Stimulated activated CD8-positive, alpha-beta memory T cell treated with anti-CD3 and anti-CD28 coated beads, Interleukin-15, amount 100 ng/mL, for 24 hours (primary cell): ENCODE measurements at places on chromosomes 13 and 19.

DNA sequence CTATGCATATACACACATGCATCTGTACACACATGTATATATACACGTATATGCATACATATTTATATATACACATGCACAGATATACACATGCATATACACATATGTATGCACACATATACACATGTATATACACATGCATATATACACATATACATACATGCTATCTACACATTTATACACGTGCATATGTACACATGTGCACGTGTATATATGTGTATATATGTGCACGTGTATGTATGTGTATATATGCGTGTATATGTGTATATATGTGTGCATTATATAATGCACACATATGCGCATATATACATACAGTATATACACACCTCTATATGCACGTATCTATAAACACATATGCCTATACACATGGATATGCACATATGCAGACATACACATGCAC, 17.8 kb downstream of the ARHGEF7 start:
- DNase-seq = no peak

GRCh38 chr19:3404324-3405260, 38.2 kb downstream of the NFIC start:
- DNase-seq = no peak

DNA sequence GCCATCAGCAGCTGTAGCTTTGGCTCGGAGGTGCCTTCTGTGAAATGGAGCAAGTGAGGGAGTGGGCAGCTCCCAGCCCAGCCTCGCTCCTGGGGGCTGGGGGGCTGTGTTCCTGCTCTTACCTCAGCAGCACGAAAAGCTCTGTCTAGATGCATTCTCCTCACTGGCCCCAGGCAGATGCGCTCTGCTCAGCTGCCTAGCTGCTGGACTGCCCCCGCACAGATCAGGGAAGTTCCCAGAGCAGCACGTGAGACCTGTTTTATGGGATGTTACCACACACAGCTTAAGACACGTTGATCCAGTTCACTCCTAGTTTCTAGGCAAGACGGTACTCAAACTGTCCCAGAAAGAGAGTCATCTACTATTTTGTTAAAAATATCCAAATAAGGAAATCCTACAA, 13.6 kb downstream of the LCP1 start:
- DNase-seq = no peak

DNA sequence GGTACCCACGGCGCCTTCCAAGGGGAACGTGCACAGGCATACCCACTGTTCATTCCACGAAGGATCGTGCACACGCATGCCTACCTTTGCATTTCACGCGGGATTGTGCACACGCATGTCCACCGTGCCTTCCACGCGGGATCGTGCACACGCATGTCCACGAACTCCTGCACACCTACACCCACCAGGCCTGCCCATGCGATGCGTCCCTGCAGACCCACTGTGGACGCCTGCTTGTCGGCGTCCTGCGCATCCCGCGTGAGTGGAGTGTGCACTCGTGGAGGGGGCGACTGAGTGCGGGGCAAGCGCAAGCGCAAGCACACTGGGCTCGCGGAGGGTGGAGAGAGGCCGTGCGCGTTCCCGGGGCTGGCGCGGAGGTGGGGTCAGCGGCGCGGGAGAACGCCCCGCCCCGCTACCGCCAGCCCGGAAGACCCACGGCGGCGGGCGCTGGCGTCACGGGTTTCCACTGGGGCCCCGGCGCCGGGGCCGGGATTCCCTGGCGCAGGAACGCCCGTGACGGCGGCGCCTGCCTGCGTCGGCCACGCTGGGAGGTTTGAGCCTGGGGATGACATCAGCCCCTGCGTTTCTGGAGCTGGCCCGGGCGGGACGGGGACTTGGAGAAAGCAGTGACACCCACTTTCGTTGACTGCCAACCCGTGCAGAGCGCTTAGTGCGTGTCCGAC, 18.7 kb downstream of the GADD45B start:
- no peak for DNase-seq

DNA sequence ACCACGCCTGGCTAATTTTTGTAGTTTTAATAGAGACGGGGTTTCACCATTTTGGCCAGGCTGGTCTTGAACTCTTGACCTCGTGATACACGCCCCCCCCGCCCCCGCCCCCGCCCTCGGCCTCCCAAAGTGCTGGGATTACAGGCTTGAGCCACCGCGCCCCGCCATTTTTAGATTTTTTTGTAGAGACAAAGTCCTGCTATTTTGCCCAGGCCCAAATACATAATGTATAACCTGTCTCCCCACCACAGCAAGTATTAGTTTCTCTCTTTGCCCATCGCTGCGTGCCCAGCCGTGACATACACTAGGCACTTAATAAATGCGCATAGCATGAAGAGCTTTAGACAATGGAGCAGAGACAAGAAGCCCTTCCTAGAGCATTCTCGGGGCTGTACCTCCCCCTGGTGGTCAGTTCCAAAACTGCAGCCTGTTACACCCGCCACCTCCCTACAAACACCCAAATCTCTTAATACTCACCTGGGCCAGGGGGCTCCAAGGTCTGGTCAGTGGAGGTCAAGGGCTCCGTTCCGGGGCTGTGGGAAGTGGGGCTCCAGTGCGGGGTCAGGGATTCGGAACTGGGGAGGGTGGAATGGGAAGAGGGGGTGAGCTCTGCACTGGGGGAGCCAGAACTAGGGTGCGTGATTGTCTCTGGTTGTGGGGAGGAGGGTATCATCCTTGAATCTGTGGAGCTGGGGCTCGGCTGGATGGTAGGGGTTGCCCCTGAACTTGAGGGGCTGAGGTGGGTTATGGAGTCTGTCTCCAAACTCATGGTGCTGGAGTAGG, 22.5 kb downstream of the IQCN start:
- DNase-seq = peak; percentile 72

- peak; percentile 40 for DNase-seq
Measured at GRCh38 chr19:44657211-44657921, 13.7 kb downstream of the PVR start.

DNA sequence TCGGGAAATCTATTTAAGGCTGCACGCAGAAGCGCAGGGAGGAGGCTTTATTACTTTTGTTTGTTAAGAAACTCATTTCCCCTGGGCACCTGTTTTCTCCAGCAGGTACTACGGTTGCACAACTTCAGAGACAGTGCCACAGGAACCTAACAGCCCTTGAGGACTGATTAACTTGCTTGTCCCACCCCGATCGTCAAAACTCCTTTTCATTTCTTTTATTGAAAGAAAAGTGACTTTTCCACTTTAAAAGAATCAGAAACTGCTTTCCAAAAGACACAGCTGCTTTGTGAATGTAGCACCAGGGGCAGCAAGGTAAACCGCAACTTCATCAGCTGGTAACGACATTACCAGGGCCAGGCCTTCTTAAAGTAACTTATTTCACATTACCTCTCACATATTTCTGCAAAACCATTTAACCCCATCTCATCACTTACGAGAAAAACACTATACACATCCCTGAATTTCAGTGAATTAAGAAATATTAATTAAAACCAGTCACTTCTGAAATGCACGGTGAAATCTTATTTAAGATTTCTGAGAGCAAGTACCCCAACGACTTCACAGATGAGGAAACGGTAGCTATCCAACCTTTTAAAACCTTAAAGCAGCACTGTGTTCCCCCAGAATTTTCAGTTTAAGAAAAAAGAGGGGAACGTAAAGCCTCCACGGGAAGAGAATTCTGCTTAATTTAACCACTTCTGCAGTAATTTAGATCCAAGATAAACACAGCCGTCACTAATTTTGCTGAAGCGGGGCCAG, 1.4 kb downstream of the ANKRD10 start:
- DNase-seq = no peak

- no peak for DNase-seq
Measured at GRCh38 chr13:108629181-108629752, at the start of gene MYO16. Gene MYO16, plus strand, starts transcription at chr13:108629611. Its CDS starts 234 bp downstream, at chr13:108629845.

GRCh38 chr19:43362179-43362578, 8.7 kb downstream of the CD177 start:
- DNase-seq = no peak

GRCh38 chr13:30720172-30720869, 15.0 kb upstream of the ALOX5AP start:
- DNase-seq = no peak

GRCh38 chr13:50742353-50742752, 101.1 kb downstream of the DLEU7 start:
- DNase-seq = no peak

- no peak for DNase-seq
Measured at GRCh38 chr13:23644527-23645138, 74.4 kb downstream of the TNFRSF19 start.

- DNase-seq = no peak
Measured at GRCh38 chr13:73492811-73493210, 434.0 kb downstream of the KLF5 start.

GRCh38 chr19:3151563-3152418, 16.0 kb downstream of the GNA15 start:
- DNase-seq = no peak

DNA sequence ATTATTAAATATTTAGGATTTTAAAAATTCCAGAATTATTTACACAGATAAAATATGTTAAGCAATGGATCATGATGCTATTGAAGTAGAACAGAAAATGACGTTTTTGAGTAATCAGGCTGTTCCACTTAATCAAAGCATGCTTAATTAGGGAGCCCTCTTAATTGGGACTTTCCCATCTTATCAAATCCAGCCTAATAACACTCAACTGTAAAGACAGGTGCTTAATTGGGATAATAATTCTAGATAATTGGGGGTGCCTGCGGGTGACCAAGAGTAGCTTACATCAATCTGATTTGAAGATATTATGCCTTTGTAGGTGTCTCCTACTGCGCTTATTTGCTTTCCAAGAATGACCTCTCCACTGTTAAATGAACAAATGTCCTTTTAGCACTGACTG, 742.2 kb upstream of the SLITRK6 start:
- DNase-seq = no peak

- DNase-seq = no peak
Measured at GRCh38 chr13:114124431-114124830, 8.0 kb downstream of the RASA3 start.

DNA sequence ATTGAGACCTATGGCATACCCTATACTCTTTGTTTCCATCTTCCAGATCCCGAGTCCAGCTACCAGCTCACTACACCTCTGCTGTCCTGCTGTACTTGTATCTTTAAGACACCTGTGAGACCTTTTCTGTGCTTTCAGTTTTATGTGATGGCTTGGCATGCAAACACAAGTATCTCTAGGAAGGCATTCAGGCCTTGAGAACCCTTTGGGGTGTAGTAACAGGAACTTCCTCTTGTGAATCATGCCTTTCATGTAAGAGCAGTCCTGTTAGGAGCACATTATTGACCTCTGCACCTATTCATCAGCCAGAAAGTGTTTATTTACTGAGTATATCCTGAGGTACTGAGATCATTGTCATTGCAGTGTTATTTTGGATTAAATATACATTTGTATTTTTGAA, 87.0 kb upstream of the HTR2A start:
- DNase-seq = no peak

GRCh38 chr13:29452773-29453616, 142.5 kb downstream of the SLC7A1 start:
- no peak for DNase-seq

DNA sequence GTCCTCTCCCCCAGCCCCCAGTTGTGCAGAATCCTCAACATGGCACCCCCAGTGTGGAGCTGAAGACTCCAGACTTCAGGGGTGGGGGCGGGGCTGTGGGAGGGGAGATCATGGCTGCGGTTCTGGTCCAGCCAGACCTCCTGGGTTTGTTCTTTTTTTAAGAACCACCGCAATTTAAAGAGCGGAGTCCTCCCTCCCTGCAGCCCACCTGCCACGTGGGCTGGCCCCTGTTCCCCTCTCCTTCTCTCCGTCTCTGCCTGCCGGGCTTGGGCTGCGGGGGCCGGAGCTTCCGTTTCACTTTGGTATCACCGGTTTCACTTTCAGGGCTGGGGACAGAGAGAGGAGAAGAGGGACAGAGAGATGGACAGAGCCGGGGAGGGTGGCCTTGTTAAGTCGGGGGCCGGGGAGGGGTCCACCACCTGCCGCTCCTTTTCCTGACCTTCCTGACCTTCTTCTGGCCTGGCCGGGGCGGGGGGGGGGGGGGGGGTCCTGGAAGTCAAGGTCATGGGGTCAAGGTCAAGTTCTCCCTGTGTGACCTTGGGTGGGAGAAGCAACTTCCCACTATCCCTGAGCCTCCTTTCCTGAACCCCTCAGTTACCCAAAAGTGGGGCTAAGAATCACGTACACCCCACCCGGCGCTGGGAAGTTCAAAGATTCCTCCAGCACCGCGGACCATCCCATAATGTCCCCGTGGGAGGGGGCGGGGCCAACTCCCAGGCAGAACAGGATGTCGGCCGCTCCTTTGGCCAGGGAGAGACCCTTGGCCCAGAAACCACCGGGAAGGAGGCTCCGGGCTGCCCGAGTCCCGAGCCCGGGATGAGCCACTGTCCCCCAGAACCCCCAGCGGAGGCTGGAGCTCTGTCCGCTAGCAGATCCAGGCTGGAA, 11.3 kb upstream of the ZBTB7A start:
- no peak for DNase-seq

DNA sequence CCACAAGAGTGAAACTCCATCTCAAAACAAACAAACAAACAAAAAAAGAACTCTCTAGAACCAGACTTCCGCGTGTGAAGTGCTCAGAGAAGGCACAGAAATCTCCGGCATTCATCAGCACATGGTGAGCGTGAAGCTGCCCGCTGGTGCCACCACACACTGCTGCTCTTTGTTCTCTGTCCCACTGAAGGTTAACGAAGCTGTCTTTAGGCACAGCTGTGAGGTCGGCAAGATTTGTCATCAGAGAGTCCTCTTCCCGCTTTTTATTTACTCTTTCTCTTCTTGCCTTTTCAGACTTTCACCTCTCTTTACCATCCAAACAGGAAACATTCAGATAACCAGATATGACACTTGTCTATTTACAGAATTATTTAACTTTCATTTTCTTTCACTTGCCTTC, 115.2 kb upstream of the ARGLU1 start:
- DNase-seq = no peak

GRCh38 chr19:850221-850978, 1.7 kb upstream of the ELANE start:
- DNase-seq = no peak

GRCh38 chr13:47502166-47502565, 498.9 kb downstream of the SUCLA2 start:
- DNase-seq = no peak

- DNase-seq = no peak
Measured at GRCh38 chr13:111460548-111461444, 140.4 kb downstream of the TEX29 start.

DNA sequence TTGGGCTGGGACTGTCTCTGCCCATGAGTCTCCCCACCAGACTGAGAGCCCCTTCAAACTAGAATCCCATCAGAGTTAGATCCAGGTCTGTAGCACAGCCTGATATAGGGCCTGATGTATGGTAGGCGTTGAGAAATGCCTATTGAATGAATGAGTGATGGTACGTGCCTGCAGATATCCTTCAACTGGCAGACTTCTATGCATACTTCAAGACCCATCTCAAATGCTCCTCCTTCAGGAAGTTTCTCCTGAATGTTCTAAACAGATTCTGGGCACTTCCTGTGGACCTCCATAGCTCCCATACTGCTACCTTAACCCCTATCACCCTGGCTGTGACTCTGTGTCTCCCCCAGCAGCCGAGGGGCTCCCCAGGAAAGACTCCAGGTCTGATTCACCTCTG, 48.2 kb downstream of the KCNC3 start:
- no peak for DNase-seq

- DNase-seq = no peak
Measured at GRCh38 chr19:37470216-37470615, 1.1 kb downstream of the ZNF570 start.
